ENCODE measurements at places on chromosomes 4 and X. TPM values are rescaled to one million over a fixed set of nuclear protein-coding genes. Genes with fewer than 3 reads are reported as not detected.

The SHOX gene
- not detected for total RNA-seq

The CCDC158 gene
- not detected for total RNA-seq

The XKRX gene
- 0.39 TPM for total RNA-seq

The AKAP4 gene
- total RNA-seq = not detected

The SLITRK4 gene
- not detected for total RNA-seq

The GSX2 gene
- not detected for total RNA-seq

The XPNPEP2 gene
- total RNA-seq = 0.61 TPM

The VMA21 gene
- 36.1 TPM for total RNA-seq

The TEX11 gene
- total RNA-seq = not detected

The CLGN gene
- total RNA-seq = not detected

The GABRG1 gene
- total RNA-seq = not detected

The PRKG2 gene
- total RNA-seq = 0.27 TPM

The NLGN3 gene
- total RNA-seq = 3.1 TPM

The WDR45 gene
- 71.5 TPM for total RNA-seq

The PAGE4 gene
- not detected for total RNA-seq

The FABP2 gene
- not detected for total RNA-seq

The RHOXF1 gene
- 0.29 TPM for total RNA-seq

The VSIG4 gene
- not detected for total RNA-seq
